ENCODE measurements at places on chromosomes 6 and 20.

- no peak for DNase-seq
Observed at GRCh38 chr20:54228841-54229240, 21.0 kb downstream of the PFDN4 start.

DNA sequence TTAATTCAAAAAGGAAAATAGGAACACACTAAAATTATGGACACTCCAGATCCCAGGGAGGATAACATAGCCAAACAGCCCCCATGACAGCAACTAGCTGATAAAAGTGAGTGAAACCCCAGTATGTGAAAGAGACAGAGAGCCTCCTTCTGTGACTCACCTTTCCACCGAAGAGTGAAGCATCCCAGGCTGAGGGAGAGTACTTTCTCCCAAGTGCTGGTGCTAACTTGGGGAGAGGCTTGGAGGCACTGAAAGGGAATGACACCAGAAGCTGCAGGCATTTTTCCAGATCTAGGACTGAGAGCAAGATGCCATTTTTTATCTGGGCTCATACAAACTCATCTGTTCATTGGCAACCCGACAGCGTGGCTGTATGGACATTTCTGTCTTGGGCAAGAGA, 339.8 kb downstream of the HTR1B start:
- DNase-seq: no peak

DNA sequence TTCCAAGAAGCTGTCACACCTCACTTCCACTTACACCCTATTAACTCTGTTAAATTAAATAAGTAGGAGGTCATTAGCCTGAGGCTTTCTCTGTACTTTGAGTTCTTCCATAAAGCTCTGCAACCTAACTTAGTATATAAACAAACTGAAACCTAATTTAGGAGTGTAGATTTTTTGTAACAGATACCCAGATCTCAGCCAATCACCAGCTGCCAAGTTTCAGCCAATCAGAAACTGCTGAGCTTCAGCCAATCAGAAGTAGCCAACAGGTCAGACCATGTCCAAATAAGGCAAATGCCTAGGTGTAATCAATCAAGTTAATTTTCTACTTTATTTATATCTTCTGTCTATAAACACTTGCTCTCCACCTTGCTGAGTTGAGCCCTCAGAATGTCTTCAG, 142.7 kb upstream of the SULF2 start:
- DNase-seq: no peak

- DNase-seq: no peak
Observed at GRCh38 chr6:45813943-45814342, 201.7 kb downstream of the CLIC5 start.

DNA sequence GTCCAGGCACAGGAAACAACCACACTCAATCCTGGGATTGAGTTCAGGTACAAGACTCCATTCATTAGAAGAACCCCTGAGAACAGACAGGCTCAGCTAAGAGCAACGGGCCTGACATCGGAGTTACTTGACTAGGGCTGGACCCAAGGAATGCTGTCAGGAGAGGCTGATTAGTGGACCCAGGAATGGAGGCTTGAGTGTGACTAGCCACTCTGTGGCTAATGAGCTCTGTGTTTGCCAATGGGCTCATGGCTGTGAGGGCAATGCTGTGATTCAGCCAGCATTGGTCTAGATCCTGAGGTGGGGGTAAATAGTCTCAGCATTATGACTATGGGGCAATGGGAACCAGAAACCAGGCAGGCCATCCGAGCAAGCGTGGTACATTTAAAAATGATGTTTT, 71.8 kb downstream of the RIOK1 start:
- no peak for DNase-seq

- no peak for DNase-seq
Observed at GRCh38 chr20:17699931-17700351, at the start of gene BANF2. Gene BANF2, plus strand, starts transcription at chr20:17699966. Its CDS starts 25,060 bp downstream, at chr20:17725026.

GRCh38 chr20:32364554-32365208, 6.5 kb downstream of the ASXL1 start:
- no peak for DNase-seq

- DNase-seq: no peak
Observed at GRCh38 chr6:79453558-79454042, 83.6 kb downstream of the LCA5 start.

GRCh38 chr20:22752324-22752723, 168.0 kb upstream of the FOXA2 start:
- no peak for DNase-seq

DNA sequence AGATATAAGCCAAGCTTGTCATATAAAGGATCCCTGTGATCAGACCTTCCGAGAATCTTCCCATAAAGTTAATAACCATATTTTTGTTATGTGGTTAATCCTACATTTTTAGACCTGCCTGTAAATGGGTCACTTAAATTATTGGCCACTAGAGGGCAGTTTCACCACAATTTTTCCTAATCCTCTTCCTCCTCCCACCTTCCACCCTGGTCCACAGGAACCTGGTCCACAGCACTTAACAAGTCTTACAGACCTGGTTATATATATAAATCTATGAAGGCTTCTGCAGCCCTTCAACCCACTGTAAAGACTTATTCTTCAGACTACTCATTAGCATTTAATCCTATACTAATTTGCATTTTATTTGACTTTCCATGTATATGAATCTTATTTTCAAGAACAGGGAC, 28.3 kb downstream of the MRS2 start:
- DNase-seq: peak; percentile 39

GRCh38 chr20:48921168-48921882, at the start of gene ARFGEF2:
Gene ARFGEF2, plus strand, starts transcription at chr20:48921711. Its CDS starts 179 bp downstream, at chr20:48921890.
- peak; percentile 95 for DNase-seq

GRCh38 chr6:19999319-20000191, 162.4 kb downstream of the ID4 start:
- no peak for DNase-seq

- DNase-seq: no peak
Observed at GRCh38 chr20:39745380-39745779, 783.2 kb downstream of the DHX35 start.

- peak; percentile 62 for DNase-seq
Observed at GRCh38 chr6:148316308-148316707, 26.3 kb upstream of the SASH1 start.
